ENCODE measurements at places on chromosomes 4 and X.

- no peak for DNase-seq
These were observed 181.0 kb downstream of the LDB2 start for GRCh38 chr4:16717266-16717970.

DNA sequence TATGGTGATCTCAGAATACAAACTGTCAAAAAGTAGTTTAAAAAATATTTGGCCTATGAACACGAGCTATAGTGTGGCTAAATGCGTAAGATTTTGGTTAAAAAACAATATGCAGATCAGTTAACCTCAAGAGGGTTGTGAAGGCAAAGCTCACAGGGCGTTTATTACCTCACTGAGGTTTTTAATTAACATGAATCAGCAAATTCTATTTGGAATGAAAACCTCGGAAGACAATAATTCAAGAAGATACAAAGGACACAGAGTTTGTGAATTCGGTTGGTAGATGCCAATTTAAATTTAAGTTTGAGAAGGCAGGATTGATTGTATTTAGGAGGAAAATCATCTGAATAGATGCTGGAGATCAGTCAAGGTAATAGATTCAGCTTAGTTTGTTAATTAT, 1434.6 kb downstream of the C4orf33 start:
- no peak for DNase-seq

- DNase-seq = no peak
These were observed 10.0 kb downstream of the CLCN4 start for GRCh38 chrX:10166731-10167151.

DNA sequence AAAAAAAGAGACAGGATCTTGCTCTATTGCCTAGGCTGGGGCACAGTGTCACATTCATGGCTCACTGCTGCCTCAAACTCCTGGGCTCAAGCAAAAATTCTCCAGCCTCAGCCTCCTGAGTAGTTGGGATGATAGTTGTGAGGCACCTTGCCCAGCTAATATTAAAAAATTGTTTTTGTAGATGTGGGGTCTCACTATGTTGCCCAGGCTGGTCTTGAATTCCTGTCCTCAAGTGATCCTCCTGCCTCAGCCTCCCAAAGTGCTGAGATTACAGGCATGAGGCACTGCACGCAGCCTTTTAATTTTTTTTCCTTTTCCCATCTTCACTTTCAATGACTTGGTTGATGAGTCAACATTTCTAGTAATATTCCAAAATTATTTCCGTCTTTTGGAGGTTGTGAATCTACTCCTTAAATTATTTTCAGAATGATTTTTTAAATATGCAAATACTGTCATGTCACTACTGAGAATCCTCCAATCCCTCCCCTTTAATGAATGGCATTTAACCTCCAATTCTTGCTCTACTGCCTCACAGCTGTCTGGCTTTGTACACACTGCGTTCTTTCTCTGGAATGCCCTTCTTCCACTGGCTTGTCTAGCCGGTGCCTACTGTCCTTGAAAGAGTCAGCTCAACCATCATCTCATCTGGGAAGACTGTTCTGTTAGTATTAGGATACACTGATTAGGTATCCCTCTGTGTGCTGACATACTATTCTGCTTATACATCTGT, 27.5 kb upstream of the DCTD start:
- no peak for DNase-seq

DNA sequence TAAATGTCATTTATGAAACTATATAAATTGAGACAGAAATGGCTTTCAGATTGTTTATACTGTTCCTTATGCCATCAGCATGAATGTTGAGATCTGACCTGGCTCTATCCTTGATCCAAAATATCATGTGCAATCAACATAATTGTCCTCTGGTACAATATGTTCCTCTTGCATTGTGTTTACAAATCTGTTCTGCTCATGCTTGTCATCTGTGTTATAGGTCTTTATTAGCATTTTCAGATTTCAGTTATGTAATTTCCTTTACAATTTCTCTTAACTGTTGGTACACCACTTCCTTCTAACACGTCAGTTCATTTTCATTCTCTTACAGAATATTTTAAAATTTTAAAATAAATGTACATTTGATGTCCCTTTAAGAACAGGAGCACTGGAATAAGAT, 1.6 kb downstream of the HPGD start:
- no peak for DNase-seq

DNA sequence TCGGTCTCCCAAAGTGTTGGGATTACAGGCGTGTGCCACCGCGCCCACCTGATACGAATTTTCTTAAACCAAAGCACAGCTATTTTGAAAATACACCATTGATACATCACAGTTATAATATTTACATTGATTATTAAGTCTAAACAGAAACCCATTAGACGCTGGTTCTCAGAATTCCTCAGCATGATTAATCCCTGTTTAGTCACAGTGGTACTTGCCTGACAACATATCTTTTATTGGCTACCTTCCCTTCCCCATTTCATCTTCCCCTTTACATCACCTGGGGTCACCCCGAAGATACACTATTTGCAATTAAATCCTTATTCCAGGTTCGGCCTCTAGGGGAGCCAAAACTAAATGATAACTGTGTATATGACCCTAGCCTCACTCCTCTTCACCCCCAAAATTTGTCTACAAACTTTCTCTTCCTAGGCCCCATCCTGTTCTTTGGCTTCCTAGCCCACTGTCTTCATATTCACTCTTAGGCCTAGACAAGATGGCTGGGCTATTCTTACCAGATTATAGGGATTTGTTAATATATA, 36.8 kb upstream of the IL1RAPL1 start:
- DNase-seq = peak; percentile 0

DNA sequence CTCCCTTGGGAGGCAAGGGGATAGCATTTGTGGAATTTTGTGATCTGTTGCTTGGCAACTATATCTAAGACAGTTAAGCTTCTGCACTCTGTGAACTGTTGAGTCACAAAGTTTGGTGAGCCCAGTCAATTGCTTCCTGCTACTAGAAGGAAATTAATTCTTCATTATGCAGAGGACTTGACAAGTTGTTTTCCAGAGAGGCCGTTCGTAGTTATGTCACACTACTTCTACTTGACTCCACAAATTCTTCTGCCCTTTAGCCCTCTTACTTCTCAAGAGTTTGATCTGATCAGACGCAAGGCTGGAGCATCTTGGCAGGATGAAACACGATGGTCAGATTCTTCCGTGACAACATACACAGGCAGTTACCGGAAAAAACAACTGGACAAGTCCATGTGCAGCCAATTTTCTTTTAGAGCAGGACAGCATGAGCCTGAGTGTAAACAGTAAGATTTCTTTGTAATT, at the start of gene C4orf51:
Gene C4orf51 (plus strand): TSS at position 156 of the 465 bp plus-strand sequence. CDS start 58 bp downstream, at position 214.
- no peak for DNase-seq

GRCh38 chr4:102430461-102430910, 70.7 kb upstream of the NFKB1 start:
- DNase-seq = no peak

DNA sequence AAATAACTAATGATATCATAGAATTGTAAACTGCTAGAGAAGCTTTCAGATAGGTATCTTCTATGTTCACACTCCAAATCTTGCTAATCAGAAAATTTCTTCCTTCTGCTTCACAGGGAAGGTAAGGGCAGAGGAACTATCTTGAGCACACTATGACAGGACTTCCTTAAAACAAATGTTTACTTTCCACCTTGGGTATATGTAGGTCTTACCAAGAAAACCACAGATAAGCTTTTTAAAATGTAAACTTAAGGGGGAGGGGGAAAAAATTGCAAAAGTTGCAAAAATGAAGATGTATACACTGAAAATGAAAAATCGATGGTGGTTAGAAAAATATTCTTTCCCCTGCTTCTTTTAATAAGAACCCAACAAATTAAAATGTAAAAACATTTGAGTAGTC, 30.9 kb downstream of the YTHDC1 start:
- DNase-seq = no peak

- DNase-seq = no peak
These were observed 4.5 kb downstream of the ACSL1 start for GRCh38 chr4:184821242-184821641.

DNA sequence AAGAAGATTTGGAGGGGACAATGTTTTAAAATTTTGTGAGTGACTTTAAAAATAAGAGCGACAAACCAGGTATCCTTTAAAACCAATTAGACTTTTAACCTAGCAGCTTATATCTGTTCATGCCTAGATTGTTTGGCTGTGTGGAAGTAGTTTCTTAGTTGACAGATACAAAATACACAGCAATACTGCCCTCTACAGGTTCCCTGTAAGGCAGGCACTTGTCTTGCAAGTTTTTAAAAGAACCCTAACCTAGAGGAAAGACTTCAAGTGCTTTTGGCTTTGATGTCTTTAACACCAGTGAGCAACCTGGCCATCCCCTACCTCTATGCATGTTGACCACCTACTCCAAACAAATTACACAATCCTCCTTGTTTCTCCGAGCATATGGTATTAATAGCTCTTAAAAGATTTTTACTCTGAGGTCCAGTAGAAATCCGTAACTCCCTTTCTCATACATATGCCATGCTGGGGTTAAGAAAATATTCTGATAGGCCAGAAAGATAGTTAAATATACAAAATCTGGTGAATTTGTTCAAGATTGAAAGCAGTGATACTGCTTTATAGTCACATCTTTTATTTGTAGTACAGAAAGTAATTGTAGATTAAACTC, 273.0 kb downstream of the ARHGAP24 start:
- DNase-seq = peak; percentile 49

DNA sequence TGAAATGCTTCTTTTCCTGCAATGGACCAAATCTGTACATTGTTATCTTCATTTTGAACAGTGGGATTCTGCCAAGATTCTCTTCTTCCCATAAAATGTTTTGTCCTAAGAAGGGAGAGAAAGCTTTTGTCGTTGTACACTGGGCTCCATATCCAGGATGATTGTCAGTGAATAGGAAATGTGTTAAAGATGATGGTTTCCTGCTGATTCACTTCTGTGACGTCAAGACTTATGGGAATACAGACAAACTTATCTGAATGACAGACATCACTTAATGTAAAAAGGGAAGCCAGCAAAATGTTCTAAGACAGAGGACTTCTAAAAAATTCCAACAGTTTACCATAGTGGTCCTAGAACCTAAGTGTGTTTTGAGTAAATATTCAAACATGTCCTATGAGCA, 53.7 kb upstream of the HPF1 start:
- DNase-seq = no peak

- no peak for DNase-seq
These were observed 14.5 kb downstream of the GAB1 start for GRCh38 chr4:143351149-143351691.

GRCh38 chr4:65943076-65943475, 272.8 kb upstream of the EPHA5 start:
- DNase-seq = no peak

- DNase-seq = no peak
These were observed 161.4 kb upstream of the PACRGL start for GRCh38 chr4:20538905-20539304.

DNA sequence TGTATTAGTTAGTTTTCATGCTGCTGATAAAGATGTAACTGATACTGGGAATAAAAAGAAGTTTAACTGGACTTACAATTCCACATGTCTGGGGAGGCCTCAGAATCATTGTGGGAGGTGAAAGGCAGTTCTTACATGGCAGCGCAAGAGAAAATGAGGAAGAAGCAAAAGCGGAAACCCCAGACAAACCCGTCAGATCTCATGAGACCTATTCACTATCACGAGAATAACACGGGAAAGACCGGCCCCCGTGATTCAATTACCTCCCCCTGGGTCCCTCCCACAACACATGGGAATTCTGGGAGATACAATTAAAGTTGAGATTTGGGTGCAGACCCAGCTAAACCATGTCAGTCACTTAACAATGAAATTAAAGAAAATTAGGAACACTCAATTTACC, 499.1 kb downstream of the FSTL5 start:
- DNase-seq = no peak

DNA sequence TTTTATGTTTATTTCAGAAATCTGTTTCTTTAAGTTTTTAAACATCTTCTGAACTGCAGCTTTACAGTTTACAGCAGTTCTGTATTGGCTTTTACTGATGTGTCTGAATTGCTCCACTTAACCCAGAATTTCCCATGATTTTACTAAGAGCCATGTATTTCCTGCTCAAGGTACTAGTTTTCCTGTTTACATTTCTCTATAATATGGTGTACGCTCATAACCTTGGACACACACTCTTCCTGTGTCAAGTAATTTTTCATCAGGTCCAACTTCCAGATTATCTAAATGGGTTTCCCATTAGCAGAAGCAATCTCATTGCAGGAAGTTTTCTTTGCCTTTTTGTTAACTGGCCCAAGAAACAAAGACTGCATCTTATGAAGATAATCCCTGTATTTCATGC, 12.3 kb downstream of the ELF2 start:
- DNase-seq = no peak

DNA sequence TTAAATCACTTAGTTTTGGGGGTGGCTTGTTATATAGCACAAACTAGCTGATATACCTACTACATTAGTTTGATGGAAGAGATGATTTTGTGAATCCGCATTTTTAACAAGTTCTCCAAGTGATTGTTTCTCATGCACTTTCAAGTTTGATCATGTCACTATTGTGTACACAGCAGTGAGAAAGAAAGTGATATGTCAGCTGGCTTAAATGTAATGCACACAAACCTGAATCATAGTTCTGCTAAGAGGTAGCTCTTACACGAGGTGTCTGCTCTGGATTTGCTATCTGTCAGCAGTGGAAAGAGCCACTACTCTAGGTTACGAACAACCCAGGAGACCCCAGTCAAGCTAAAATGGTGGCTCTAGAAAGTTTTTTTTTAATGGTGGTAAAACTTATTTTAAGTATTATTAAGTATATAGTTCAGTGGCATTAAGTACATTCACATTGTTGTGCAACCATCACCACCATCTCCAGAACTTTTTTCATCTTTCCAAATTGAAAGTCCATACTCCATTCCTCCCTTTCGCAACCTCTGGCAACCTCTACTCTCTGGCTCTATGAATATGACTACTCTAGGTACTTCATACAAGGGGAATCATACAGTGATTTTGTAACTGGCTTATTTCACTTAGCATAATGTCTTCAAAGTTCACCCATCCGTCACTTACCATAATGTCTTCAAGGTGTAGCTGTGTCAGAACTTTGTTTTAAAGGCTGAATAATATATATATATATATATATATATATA, 147.3 kb downstream of the HS6ST2 start:
- no peak for DNase-seq

DNA sequence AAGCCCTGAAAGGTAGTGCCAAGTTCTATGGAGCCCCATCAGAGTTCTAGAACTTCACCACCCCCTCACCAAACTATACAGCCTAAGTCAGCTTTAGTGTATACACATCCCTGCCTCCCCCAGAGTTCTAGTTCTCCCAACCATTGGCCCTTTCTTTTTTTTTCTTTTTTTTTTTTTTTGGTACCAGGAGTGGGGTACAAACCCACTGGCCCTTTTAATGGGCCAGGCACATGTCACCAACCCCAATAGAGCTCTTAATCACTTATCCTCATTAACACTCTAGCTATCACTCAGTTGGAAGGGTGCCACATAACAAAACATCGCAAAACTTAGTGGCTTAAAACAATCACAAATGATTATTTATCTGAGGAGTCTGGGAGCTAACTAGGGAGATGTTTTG, 588.6 kb downstream of the BCOR start:
- DNase-seq = no peak

GRCh38 chrX:68934922-68935321, 106.1 kb downstream of the EFNB1 start:
- no peak for DNase-seq

- no peak for DNase-seq
These were observed 46.1 kb upstream of the HCCS start for GRCh38 chrX:11064851-11065600.

All from Jurkat, Clone E6-1 (cell line).